ENCODE measurements at places on chromosomes 16 and 17.
A peak's percentile ranks its signal among the peaks of the same experiment; 100 is the strongest.

GRCh38 chr17:78507526-78507925 lies 69.7 kb downstream of the DNAH17 start:
- H3K36me3 ChIP-seq: no peaks in the 10 kb centered on the region
- no peak overlapping the region for H3K27ac ChIP-seq
- H3K4me1 ChIP-seq: peaks cover 6% of the 10 kb centered on the region
- DNase-seq: peak; percentile 4
- no peaks in the 10 kb centered on the region for H3K27me3 ChIP-seq
- H3K4me3 ChIP-seq: no peak overlapping the region

DNA sequence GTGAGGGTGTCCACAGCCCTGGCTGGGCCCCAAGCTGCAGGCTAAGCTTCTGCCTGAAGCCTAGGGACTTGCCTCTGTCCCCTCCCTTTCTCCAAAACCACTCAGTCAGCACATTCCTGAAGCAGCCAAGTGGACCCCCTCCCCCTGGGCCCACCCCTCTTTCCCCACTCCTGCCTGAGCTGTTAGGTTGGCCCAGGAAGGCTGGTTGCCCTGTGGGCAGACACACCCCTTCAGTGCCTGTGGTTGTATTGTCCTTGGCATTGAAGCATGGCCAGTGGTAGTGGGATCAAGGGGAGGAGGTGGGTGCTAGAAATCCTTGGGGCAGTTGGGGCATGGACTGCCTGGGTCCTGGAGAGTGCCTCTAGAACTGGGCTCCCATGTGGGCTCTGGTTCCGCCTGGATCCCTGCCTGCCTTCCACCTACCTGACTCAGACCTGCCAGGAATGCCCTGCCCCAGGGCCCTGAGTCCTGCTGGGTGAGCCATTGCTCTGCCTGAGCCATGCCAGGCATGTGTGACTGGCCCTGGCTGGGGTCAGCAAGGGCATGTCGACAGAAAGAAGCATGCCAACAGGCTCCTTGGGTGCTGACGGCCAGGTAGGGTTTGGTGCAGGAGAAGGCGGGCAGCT lies 2.1 kb downstream of the TRAF4 start:
- H3K4me1 ChIP-seq: peaks cover 46% of the 10 kb centered on the region
- H3K27ac ChIP-seq: peak overlapping the region; percentile 87
- H3K4me3 ChIP-seq: peak overlapping the region; percentile 56

- no peaks in the 10 kb centered on the region for H3K27me3 ChIP-seq
- H3K27ac ChIP-seq: no peak overlapping the region
- H3K4me1 ChIP-seq: peaks cover 3% of the 10 kb centered on the region
- no peak overlapping the region for H3K4me3 ChIP-seq
- no peaks in the 10 kb centered on the region for H3K36me3 ChIP-seq
Measured at GRCh38 chr16:75022567-75022966, 23.7 kb downstream of the ZNRF1 start.

DNA sequence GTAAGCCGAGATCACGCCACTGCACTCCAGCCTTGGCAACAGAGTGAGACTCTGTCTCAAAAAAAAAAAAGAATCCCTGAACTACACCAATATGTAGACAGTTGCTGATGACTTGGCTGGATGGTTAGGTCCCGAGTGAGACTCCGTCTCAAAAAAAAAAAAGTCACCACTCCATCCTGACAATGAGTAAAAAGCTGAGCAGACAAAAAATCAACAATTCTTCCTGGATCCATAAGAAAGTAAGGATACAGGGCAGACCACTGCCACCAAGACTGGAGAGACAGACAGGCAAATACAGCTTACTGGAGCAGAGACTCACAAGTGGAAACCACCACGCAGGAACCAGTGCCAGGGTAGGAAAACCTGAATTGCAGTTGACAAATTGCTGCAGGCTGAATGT lies 67.1 kb upstream of the ERCC4 start:
- H3K27me3 ChIP-seq: no peaks in the 10 kb centered on the region
- no peak for DNase-seq
- H3K4me1 ChIP-seq: no peaks in the 10 kb centered on the region
- H3K27ac ChIP-seq: no peak overlapping the region
- no peaks in the 10 kb centered on the region for H3K36me3 ChIP-seq

DNA sequence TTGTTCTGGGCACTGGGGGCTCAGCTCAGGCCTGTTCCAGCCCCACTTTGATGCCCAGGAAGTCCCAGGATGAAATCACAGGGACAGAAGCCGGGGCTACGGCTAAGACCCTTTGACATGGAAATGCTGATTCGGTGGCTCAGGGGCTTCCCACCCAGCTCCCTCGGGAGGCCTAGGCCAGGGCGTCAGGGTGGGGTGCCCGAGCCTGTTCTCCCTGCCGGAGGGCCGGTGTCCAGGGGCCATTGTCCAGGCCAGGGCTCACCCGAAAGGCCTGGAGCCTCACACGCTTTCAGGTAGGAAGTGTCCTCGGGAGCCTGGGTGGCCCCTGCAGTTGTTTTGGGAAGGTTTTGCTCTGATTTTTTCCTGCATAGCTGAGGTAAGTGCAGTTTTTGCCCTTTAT lies 34.0 kb downstream of the METRNL start:
- DNase-seq: no peak
- no peaks in the 10 kb centered on the region for H3K36me3 ChIP-seq

- H3K4me1 ChIP-seq: no peaks in the 10 kb centered on the region
- no peaks in the 10 kb centered on the region for H3K27me3 ChIP-seq
- no peak overlapping the region for H3K4me3 ChIP-seq
- H3K36me3 ChIP-seq: no peaks in the 10 kb centered on the region
- H3K27ac ChIP-seq: no peak overlapping the region
Measured at GRCh38 chr16:26901196-26901861, 165.4 kb upstream of the C16orf82 start.

DNA sequence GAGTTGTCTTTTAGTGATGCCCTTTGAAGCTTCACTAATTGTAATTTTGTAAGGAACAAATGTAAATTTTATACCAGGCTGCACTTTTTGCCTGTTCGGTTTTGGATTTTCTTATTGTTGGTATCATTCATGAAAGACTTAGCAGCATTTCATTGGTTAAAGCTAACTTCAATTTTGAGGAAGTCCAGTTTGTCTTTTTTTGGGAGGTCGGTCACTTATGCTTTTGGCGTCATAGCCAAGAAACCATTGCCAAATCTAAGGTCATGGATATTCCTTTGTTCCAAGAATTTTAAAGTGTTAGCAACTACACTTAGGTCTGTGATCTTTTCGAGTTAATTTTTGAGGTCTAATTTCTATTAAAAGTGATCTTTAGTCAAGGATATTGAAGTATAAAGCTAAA lies 77.1 kb downstream of the PRKCA start:
- peaks cover 19% of the 10 kb centered on the region for H3K4me1 ChIP-seq
- no peak overlapping the region for H3K4me3 ChIP-seq
- no peak overlapping the region for H3K27ac ChIP-seq
- no peak for DNase-seq
- H3K27me3 ChIP-seq: no peaks in the 10 kb centered on the region
- no peaks in the 10 kb centered on the region for H3K36me3 ChIP-seq

DNA sequence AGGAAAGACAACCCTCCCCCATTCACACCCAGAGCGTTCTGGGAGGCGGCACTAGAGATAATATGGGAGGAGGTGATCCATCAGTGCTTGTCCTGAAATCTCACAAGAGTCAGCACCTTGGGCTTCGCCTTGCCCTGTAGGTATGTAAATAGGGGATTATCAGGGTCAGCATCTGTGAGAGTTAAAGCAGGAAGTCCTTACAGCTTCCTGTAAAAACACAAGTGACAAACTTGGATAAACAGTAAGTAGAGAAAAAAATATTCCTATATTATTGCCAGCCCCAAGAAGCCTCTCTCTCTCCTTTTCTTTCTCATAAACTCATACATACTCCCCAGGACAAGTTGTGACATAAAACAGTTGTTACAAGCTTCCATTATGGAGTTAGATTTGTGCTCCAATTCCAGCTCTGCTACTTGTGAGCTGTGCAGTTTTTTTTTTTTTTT lies 187.7 kb downstream of the MAF start:
- no peaks in the 10 kb centered on the region for H3K36me3 ChIP-seq
- H3K4me1 ChIP-seq: no peaks in the 10 kb centered on the region
- H3K4me3 ChIP-seq: no peak overlapping the region
- H3K27me3 ChIP-seq: no peaks in the 10 kb centered on the region

- H3K27me3 ChIP-seq: no peaks in the 10 kb centered on the region
- H3K4me1 ChIP-seq: no peaks in the 10 kb centered on the region
- H3K36me3 ChIP-seq: no peaks in the 10 kb centered on the region
- DNase-seq: peak; percentile 52
- H3K27ac ChIP-seq: no peak overlapping the region
Measured at GRCh38 chr17:64938925-64939474, 19.7 kb upstream of the LRRC37A3 start.

DNA sequence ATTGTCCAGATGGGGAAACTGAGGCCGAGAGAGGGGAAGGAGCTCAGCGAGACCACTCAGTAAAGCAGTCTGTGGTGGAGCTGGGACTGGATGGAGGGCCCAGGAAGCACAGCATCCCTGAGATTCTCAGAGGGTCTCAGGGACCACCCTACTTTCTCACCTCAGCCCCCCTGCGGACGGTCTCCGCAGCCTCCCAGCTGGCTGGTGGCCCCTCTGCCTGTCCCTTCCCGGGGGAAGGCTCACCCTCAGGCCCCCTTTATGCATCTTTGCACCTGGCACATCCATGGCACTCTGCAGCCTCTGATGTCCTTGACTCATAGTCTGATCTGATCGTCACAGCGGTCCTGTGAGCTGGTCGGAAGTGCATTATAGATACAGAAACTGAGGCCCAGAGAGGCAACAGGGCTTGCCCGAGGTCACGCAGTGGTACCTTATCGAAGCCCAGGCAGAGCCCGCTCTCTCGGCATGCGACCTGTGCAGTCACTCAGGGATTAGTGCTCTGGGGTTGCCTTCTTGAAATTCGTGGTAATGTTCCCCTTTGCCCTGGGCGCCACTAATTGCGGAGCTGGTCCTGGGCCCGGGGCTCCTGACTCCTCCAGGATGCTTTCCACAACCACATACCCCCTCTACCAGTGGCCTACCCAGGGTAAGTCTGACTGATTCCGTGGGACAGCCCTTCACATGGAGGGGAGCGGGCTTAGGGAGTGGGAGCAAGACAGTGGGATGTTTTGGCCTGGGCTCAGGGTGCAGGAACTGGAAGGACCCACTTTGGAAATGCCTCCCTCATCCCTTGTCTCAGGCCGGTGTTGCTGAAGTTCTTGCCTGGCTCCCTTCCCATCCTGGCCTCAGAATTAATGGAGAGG lies 24.4 kb downstream of the RAB11FIP4 start:
- H3K36me3 ChIP-seq: no peaks in the 10 kb centered on the region
- H3K4me1 ChIP-seq: peaks cover 20% of the 10 kb centered on the region
- H3K27ac ChIP-seq: no peak overlapping the region
- no peak for DNase-seq
